Mesenteric fat pad (tissue), 1 donor: ENCODE measurements at places on chromosomes 5 and 9.

DNA sequence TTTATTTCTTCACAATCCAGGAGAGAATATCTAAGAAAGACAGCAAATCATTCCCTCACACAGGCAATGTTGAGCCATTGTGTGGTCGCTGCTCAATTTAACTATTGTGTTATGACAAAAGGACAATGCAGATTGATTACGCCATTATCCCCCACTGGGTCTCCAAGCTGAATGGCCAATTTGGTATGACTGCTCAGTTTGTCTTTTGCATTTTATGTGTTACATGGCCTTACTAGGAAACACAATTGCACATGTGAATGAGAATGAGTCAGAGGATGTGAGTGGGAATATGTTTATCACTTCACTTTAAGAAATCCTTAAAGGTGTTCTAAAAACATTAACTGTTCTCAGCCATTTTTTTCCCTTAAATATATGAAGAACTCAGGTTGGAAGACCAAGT lies 108.3 kb downstream of the FAM174A start:
- no peak for DNase-seq

DNA sequence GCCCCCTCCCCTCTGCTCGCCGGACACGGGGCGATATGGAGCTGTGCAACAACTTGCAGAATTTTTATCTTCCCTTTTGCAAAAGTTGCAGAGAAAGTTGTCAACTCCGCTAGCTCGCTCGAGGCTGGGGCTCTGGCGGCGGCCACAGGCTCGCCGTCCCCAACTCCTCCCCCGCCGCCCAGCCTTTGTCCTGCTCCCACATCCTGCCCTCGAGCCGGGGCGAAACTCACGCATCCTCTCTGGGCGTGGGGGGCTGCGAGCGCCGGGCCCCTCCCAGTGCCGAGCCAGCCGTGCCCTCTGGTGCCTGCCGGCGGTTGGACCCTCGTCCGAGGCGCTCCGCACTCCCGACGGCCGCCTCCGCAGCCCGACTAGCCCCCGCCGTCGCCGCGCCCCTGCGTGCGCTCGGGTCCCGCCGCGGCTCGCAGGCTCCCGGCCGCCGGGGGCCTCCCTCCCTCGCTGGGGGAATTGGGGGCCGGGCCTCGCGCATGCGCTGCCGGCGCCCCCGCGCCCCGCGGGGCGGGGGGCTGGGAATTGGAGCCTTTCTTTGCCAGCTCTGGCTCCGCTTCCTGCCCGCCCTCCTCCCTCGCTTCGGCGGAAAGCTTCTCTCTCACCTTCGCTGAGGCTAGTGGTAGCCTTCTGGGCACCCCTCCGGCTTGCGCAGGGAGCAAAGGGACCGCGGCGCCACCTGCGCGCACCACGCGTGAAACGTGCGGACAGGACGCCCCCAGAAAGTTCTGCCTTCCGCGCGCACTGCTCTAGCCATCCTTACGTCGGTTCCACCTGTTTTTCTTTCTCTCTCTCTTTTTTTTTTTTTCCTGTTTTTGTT lies at the start of gene CCNJL:
CCNJL (minus strand) TSS at position 431 of the 826 bp plus-strand sequence. CDS start 641 bp downstream, outside the sequence.
- DNase-seq, result no peak

DNA sequence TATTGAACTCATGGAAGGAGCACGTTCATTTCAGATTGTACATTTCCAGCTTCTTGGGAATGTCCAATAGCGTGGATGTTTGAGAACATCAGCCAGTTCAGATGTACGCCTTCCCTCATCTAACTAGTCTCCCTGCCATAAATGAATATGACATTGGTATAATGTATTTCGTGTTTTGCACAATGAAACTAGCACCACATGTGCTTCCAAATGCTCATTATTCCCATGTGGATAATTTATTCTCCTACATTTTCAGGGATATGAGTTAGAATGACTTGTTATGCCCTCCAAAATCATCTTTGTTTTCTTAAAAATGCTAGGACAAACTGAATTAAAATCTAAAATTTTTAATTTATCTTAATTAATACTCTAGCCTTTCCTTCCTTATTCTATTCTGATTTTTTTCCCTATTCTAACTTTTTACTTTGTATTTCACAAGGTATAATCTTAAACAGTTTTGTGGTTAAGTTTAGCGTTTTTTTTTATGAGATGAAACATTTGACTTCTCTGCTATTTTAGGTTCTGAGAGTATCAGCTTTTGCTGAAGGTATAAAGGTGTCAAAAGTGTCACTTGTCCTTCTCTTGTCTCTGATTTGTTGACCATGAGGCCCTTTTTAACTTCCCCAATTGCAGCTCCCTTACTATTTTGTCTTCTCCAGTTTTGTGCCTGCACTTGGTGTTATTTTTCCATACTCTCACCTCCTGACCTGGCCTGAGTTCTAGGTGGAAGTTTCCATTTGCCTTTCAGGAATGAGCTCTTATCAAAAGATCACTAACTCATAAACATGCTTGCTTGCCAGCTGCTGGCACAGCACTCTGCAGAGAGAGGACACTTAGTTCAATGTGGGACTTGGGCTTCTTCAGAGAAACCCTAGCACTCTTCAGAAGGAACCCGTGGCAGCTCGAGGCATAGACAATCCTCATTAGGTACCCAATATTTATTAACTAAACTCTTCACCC lies 106.8 kb downstream of the FRMD3 start:
- no peak for DNase-seq

GRCh38 chr9:36399980-36400331 lies at the start of gene RNF38:
Gene RNF38 (minus strand): TSS chr9:36400269. CDS start chr9:36400108, 161 bp downstream.
- DNase-seq, result no peak
